Erythroblast (primary cell): ENCODE measurements at places on chromosomes 2 and 18.

- no peak for DNase-seq
Measured at GRCh38 chr2:235928751-235929370, 239.3 kb downstream of the GBX2 start.

GRCh38 chr2:215793747-215794595 lies 219.4 kb downstream of the MREG start:
- peak; percentile 83 for DNase-seq

DNA sequence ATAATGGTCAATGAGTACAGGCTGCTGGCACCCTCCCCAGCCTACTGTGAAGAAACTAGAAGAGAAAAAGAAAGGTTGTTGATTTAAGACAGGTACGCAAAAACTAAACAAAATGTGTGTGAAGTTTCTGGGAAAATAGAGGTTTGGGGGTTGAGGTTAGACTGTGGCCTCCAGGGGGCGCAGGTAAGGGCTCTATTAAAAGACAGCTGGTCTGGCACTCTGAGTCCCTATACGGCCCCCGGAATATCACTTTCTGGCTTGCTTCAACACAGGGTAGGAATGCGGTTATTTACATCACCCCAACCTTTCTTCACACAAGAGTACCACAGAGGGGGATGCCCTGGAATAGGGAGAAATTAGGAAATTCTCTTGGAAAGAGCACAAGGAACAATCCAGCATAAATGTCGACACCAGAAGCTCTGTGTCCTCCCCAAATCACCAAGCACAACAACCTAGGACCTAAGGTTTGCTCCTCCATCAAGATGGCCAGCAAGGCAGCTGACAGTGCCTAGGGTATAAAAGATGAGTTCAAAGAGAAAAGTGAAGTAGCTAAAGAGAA lies 480.8 kb upstream of the KLHL29 start:
- DNase-seq: peak; percentile 45

DNA sequence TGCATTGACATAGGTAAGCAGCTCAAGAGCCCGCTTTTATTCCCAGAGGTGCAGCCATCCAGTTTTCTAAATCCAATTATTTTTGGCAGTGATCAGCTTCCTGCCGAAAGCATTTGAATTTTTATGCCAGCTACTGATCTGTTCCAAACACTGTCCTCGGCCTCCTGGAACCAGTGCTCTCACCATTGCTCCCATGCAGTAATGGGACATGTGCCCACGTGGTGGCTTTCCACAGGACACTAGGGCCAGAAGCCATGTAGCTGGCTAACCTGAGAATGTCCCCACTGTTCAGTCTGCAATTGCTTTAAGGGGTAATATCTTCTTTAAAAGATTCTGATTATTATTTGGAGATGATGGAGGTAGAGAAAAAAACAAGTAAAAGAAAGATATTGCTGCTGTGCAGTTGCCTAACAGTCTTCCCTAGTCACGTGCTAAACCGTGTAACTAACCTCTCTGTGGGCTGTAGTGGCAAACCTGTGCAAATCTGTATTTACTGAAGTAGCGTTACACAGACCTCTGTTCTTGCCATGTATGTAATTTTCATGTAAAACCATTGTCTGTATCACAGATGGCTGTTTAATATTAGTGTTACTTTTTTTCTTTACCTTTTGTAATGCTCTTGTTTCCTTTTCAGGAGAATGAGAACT lies 13.0 kb downstream of the GRHL1 start:
- DNase-seq: no peak

- no peak for DNase-seq
Measured at GRCh38 chr2:207662203-207662602, 37.0 kb upstream of the METTL21A start.

DNA sequence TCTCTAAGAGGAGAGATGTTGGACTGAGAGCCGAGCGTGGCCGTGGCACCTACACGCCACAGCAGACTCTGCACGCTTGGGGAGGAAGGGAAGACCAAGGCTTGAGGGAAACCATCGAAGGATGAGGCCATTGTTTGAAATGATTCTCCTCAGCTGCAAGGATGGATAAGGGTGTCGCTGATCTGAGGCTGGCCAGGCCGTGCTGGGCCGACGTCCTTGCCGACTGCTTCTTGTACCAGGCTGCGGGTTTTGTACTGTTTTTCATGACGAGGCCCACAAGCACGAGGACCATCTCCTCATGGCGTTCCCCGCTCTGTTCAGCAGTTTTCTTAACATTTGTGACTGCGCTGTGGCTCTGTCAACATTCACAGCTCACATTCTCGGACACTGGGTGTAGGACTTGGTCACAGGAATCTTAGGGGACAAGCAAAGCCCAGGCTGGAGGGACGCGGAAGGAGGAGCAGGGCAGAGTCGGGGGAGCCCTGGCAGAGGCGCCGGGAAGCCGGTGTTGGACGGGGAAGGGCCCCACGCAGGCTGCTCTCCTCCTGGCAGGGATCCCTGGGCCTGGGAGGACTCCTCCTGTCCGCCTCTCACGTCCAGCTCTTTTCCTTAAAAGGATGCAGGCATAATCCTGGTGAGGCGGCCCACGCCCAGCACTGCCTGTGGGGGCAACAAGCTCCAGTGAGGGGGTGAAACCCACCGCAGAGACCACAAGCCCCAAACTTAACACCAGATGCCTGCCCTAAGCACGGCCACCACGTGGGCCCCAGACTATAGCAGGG lies 259.0 kb upstream of the SALL3 start:
- no peak for DNase-seq
